ENCODE measurements at places on chromosomes 7 and 10. TPM values are rescaled to one million over a fixed set of nuclear protein-coding genes. Genes with fewer than 3 reads are reported as not detected.

Gene USP54
- 4.2 TPM for total RNA-seq

Gene PPP1R17
- not detected for total RNA-seq

Gene PON1
- total RNA-seq: not detected

Gene USP6NL
- 9.2 TPM for total RNA-seq

Gene CALHM3
- not detected for total RNA-seq

Gene VIPR2
- total RNA-seq: not detected

Gene TSPAN15
- not detected for total RNA-seq

Gene VWA2
- not detected for total RNA-seq

Gene C10orf62
- total RNA-seq: not detected

Gene PRKAR2B
- total RNA-seq: 3.2 TPM

GRCh38 chr10:47288916-47289495 is 11.0 kb upstream of the GDF10 start:
- no peak for DNase-seq

GRCh38 chr7:146791344-146792285 is 675.0 kb downstream of the CNTNAP2 start:
- DNase-seq: no peak

GRCh38 chr7:31000161-31000693 is 36.5 kb downstream of the GHRHR start:
- DNase-seq: no peak

GRCh38 chr10:12783293-12783692 is 218.2 kb downstream of the CCDC3 start:
- DNase-seq: no peak

- DNase-seq: peak; percentile 41
Measured at GRCh38 chr10:103969857-103970627, 3.1 kb downstream of the SLK start.

- peak; percentile 55 for DNase-seq
Measured at GRCh38 chr10:103333934-103334520, 16.9 kb downstream of the PCGF6 start.

GRCh38 chr10:5744849-5745248 is 60.2 kb downstream of the TASOR2 start:
- no peak for DNase-seq

GRCh38 chr10:100350914-100351485 is 4.0 kb downstream of the SCD start:
- DNase-seq: no peak

DNA sequence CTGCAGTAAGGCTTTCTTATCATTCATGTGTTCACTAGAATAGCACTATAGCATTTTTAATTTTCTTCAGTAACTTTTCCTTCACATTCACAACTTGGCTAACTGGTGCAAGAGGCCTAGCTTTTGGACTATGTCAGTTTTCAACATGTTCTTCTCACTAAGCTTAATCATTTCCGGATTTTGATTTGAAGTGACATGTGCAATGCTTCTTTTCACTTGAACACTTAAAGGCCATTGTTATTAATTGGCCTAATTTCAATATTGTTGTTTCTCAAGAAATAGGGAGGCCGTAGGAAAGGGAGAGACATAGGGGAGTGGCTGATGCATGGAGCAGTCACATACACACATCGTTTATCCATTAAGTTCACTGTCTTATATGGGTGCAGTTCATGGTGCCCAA is 151.2 kb upstream of the NFE2L3 start:
- DNase-seq: no peak

All from GM23248 (cell line).